ENCODE measurements at places on chromosomes 2 and 18.

DNA sequence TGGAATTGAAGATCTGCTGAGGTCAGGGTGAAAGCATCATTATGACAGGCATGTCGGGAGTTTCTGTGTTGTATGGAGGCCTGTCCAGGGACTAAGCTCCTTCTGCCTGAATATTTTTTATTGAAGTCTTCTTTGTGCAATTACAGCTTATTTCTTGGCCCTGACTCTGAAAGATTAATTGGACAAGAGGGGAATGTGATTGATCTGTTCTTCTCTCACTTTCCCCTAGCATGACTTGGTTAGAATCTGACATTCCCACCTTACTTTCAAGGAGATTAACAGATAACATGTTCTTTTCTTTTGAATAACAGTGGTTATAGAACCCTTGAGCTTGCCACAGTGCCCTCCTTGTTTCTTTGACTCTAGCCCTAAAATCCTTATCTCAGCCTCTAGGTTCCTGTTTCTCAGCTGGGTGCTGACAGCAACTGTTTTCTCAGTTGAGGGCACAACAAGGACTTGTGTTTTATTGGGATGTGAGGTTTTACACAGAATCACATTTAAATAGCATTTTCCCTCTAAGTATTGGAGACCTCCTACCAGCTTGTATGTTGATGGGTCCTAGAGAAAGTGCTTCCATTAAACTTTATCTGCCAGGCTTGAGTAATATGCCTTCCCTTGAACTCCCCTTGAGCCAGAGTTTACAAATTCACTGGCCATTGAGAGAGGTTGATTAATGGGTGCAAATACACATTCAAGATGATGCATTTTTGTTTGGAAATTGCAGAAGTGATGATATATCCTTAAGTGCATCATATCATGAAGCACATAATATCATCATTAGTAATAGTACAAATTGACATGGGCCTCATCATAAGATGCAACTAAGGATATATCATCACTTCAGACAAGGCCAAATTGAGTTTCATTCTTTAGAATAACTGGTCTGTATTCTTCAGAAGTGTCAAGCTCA lies 12.5 kb downstream of the TTLL4 start:
- DNase-seq = no peak

GRCh38 chr2:446303-446874 lies 158.5 kb upstream of the ALKAL2 start:
- DNase-seq = no peak

- no peak for DNase-seq
Observed at GRCh38 chr2:29063646-29064345, 10.5 kb downstream of the PCARE start.

DNA sequence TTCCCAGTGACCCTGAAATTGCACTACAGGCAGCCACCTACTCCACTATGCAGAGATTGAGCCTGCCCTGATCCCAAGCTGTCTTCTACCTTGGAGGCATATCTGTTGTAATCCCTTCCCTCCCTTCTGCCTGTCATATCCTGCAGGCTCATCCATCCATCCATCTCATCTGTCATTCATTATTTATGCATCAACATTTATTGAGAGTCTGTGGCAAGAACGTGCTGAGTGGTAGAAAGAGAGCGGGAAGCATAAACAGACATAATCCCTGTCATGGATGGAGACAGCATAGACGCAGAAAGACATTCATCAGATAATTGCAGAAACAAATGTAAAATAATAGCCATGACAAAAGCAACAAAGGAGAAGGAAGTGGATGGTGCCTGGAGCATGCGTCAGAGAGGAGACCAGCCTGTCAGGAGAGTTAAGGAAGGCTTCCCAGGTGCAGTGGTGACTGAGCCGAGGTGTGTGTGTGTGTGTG lies 110.7 kb upstream of the STPG4 start:
- DNase-seq = no peak

DNA sequence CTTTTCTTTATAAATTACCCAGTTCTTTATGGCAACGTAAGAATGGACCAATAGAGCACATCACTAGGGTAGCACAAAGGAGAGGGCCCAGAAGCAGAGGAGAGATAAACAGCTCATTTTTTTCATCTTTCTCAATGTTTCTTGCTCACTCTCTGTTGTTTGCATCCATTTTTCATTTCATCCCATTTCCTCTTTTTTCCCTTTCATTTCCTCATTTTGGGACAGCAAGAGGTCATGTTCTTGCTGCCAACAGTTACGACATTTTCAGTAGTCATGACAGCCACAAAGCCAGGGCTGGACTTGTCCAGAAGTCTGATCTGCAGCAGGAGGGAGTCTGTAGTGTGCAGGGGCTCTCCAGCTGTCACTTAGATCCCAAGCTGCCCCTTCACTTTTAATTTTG lies 52.7 kb upstream of the CYP1B1 start:
- DNase-seq = no peak

DNA sequence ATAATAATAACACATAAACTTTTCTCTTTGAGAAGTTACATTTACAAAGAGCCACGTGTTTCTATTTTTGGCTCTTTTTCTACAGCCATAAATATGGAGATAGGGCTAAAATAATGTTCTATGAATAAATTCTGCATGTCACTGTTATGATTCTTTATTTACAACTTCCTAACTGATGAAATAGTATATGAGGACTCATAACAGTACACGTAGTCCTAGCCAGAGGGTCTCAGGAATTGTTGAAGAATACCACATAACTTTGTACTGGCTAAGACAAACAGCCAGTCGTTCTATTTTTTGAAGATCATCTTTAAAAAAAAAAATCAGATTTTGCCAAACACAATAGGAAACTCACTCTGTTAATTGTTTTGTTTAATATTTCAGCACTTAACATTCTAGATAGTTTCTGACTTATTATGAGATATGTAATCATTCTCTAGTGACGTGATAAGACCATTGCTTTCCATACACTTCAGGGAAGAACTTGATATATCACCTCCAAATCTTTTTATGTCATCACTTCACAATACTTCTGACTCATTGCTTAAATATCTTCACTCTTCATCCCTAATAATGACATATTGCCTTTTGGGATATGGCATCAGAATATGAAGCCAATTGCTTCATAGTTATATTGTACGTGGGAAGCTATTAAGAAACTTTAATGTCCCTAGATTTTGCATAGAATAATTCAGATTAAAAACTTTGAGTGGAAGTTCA lies 256.1 kb downstream of the XIRP2 start:
- DNase-seq = no peak

GRCh38 chr2:85706599-85707296 lies 12.6 kb downstream of the GNLY start:
- DNase-seq = no peak

DNA sequence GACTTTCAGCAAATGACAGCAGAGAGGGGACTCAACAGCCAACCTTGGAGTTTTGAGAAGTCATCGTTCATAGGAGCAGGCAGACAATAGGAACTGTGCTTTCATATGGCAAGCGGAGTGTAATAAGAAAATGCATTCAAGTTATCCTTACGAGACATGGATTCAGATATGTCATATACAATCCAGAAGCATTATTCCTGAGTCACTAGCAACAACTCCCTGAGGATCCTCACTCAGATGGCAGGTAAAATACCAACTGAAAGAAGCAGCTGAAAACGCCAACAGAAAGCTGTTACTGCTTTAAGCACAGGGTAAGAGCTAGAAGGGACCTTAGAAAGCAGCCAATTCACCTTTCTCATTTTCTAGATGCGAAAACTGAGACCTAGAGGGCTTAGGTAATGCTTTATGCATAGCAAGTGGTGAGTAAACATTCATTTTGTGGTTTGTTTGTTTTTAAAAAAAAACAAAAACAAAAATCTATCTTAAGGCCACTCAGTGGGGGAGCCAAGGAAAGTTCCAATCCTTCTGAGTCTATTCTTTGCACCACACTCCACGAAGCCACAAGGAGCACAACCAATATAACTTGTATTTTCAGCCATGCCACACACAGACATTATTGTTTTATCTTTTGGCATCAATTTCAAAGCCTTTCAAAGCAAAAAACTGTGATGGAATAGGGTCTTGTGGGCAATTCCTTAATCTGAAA lies 89.1 kb upstream of the RIOK3 start:
- DNase-seq = no peak

DNA sequence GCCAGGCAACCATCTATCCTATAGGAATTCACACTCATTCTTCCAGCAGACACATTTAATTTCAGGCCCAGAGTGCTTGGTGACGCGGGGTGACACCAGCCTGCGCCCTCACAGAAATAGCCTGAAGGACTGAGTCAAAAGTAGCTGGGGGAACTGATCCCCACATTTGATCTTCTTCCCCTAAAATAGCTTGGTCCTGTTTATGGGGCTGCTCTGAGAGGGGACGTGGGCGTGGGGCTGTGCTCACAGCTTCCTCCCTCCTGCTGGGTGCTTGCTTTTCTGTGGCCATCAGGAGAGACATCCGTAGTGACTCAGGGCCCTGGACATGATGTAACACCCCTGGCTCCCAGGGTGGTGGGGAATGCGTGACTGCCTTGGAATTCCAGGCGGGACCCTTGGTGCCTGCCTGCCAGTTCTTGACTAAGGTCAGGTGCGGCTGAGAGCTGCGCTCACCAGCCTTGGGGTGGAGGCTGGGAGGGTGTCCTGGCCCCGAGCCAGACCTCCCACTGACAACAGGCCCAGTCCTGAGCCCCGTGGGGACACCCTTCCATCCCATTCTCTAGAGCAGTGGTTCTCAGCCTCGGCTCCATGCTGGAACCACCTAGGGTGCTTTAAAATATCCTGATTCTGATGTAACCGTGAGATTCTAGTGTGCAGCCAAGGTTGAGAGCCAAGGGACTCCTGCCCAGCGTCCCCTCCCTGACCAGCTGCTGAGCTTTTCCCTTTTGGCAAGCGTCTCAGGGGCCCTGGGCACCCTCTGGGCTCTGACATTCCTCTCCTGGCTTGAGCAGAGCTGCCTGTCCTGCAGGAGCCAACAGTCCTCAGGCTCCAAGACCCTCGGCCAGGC lies 47.4 kb upstream of the SMAD7 start:
- no peak for DNase-seq

GRCh38 chr18:24397131-24397693 lies 412 bp downstream of the OSBPL1A start:
- no peak for DNase-seq

DNA sequence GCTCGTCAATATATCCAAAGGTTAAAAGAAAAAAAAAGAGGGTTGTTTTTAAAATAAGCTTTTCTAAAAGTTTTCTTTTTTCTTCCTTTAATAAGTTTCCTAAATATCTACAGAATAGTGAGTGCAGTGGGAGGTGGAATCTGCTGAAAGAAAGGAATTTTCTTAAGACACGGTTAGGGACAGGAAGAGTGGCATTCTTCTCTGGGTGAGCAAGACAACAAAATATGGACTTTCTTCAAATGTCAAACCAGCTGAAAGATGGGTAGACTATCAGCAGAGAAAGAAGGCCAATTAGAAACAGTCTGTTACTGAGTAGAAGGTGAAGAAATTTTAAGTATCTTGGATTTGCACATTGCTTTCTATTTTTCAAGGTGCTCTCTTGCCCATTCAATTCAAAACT lies 222.7 kb upstream of the PIK3C3 start:
- DNase-seq = no peak

DNA sequence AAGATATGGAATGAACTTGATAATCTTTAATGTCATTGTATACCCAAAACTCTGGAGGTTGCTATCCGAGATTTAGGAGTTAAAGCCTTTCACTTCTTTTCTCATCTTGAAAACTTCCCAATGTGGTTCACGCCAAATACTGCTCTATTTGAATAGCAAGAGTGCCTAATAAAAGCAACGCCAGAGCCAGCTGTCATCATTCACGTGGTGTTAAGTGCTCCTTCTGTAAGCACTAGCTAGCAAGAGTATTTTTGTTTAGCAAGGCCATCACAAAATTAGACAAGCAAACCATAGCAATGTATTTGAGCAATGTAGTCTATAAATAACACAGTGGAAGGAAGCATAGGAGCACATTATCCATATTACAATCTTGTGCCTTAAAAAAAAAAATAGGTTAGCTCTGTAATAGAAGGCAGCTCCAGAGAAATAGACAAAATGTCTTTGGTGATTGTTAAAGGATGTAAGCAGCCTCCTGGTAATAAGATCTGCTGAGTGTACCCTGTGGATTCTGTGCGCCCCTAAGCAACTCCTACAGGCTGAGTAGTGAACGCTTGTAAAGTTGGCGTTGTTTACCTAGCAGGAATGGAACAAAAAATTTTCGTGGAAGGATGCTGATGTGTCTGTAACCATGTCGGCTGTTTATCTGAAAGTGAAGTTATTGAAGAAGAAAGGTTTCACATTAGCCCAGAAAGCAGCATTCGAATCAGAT lies 518.0 kb downstream of the CNTNAP5 start:
- DNase-seq = no peak

GRCh38 chr18:2508155-2508554 lies 63.1 kb downstream of the METTL4 start:
- DNase-seq = no peak

DNA sequence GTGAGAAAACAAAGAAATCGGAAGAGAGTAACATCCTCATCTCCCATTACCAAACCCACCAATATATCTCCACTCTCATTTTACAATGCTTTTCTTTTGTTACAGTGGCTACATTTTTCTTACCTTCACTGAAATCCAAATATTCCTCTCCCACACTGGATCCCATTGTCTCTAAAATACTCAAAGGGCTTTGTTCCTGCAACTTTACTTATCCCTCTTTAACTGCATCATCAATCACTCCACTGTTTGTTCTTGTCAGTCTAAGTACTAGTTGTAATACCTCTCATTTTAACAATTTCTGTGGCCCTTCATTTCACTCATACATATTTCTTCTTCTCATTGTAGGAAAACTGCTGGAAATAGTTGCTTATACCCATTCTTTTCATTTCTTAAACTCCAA lies 464.2 kb upstream of the PIK3C3 start:
- DNase-seq = no peak

DNA sequence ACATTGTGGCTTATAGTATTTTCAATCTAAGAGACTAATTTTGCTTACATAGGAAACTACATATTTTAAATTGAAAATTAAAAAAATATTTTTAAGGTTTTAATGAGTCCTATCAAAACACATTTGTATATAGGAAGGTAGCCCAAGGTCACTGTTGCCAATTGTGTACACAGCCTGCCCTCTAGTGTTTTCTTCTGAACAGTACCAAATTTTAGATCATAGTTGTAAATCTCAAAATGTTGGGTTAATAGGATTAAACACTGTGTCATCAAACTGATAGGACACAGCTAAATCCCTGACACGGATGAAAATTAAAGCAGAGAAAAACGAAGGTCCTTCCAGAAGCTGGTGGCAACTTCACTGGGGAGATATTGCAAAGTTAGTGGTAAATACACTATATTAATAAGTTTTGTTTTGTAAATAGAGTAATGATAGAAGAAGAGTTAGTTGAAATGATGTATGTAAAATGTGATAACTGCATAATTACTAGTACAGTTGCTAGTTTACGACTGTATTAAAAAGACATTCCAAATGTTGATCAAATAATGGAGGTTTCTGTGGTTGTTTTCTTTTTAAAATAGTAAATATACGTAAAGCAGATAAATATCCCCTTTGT lies 19.7 kb downstream of the CLUL1 start:
- no peak for DNase-seq

GRCh38 chr2:118103951-118104940 lies 16.0 kb downstream of the INSIG2 start:
- DNase-seq = no peak

- DNase-seq = no peak
Observed at GRCh38 chr2:205014201-205014600, 468.9 kb downstream of the PARD3B start.
